ENCODE measurements at places on chromosomes 2 and 18. TPM values are rescaled to one million over a fixed set of nuclear protein-coding genes. Genes with fewer than 3 reads are reported as not detected.

The QPCT gene
- total RNA-seq: 8.8 TPM

The CCDC85A gene
- 0.13 TPM for total RNA-seq

The SFTPB gene
- total RNA-seq: not detected

The ST6GAL2 gene
- 0.07 TPM for total RNA-seq

The DLX1 gene
- total RNA-seq: 1.6 TPM

The MCFD2 gene
- 316 TPM for total RNA-seq

The C1GALT1C1L gene
- total RNA-seq: 0.20 TPM

The NEB gene
- total RNA-seq: 0.33 TPM

The RAB31 gene
- total RNA-seq: 55.3 TPM

The ANKRD30BL gene
- total RNA-seq: not detected

The TWIST2 gene
- 20.7 TPM for total RNA-seq

The RGPD4 gene
- not detected for total RNA-seq

The RPRM gene
- not detected for total RNA-seq

The UBXN2A gene
- 9.5 TPM for total RNA-seq

The FBXO15 gene
- total RNA-seq: 0.73 TPM

The GLI2 gene
- 10.0 TPM for total RNA-seq

The FNDC4 gene
- 52.9 TPM for total RNA-seq

The CFC1 gene
- total RNA-seq: not detected

The LYPD1 gene
- total RNA-seq: 12.8 TPM
